ENCODE measurements at places on chromosomes 5 and 9. TPM values are rescaled to one million over a fixed set of nuclear protein-coding genes. Genes with fewer than 3 reads are reported as not detected.

MVB12B gene
- total RNA-seq, result 17.9 TPM

TIFAB gene
- not detected for total RNA-seq

LCN2 gene
- not detected for total RNA-seq

PITX1 gene
- total RNA-seq, result 1.8 TPM

SLC28A3 gene
- total RNA-seq, result not detected
